ENCODE measurements at places on chromosomes 1 and 21. TPM values are rescaled to one million over a fixed set of nuclear protein-coding genes. Genes with fewer than 3 reads are reported as not detected.

DNA sequence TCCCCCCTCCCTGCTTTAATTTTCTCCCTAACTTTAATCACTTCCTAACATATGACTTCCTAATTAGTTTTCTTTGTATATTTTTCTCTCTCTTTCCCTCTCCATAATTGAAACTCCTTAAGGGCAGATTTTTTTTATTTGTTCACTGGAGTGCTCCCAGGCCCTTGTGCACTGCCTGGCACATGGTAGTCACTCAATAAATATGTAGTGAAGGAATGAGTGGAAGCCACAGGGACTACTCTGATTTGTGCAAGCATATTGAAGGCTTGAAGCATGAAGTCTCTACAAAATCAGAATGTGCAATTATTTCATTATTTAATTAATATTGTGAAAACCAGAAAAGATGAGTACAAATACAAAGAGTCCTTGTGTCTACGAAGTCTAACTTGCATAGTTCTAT is 41.5 kb downstream of the SNX7 start:
- no peak for DNase-seq

- no peak for DNase-seq
These were observed 265.9 kb downstream of the PDE4B start for GRCh38 chr1:66058558-66058957.

Gene TSACC
- not detected for total RNA-seq

DNA sequence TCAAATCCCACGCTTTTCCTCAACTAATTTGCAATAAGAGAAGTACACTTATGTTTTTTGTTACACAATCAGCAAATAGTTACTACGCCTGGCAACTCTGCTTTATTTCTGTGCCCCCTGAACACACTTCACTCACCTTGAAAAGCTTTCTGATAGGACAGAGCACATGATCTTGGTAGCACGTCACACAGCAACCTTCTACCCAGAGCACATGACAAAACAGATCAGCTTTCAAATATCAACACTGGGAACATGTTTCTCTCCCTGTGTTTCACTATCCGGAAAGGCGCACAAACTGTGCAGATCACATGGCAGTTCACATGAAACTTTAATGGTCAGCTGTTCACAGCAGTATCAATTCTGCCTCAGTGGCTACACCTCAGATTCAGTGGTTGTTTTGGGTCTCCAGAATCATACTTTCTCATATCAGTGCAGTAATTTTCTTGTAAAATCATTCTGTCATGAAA is 2.2 kb downstream of the SLC19A2 start:
- DNase-seq: no peak

Gene SDC3
- total RNA-seq: 55.3 TPM

- no peak for DNase-seq
These were observed 38.7 kb upstream of the NEK7 start for GRCh38 chr1:198118134-198118533.

Gene ID3
- total RNA-seq: 407 TPM

Gene TNFRSF1B
- 81.3 TPM for total RNA-seq

- no peak for DNase-seq
These were observed 398.3 kb upstream of the POU3F1 start for GRCh38 chr1:38444770-38445442.

DNA sequence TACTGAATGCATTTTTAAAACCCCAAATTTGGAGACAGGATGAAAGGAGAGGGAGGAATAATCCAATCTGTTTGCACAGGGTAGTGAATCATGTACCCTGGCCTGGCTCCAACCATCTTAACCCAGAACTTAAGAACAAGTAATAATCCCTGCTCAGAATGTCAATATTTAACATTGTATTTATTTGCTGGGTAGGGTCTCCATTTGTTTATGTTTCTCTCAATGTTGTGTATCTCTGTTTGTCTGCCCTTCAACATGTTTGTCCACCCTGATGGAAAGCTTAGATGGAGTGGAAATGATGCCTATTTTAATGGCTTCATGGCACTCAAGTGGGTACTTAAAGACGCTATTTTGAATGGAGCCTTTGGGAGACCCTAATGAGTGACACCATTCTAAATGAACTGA is 54.4 kb upstream of the CDC42BPA start:
- peak; percentile 51 for DNase-seq

Gene RNASEL
- total RNA-seq: 3.1 TPM

Gene RGS1
- total RNA-seq: not detected

DNA sequence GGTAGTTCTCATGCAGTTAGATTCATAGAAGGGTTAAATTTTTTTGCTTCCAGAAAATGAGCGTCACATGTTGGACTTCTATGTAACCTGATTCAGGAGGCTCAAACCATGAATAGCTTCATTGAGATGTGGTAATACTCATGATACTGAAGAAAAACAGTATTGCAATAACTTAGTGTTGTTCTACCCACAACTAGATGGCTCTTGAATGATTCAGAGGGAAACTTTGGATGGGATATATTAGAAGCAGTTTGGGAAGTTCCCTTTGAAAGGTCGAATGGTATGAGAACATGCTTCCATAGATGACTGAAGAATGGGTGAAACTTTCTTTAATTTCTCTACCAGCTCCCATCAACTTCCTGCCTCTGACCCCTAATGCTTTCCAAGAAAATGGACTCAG is 211.7 kb upstream of the PTGFR start:
- DNase-seq: no peak

Gene SPRR2G
- total RNA-seq: not detected

GRCh38 chr1:178552856-178553255 is 39.9 kb downstream of the TEX35 start:
- DNase-seq: no peak

DNA sequence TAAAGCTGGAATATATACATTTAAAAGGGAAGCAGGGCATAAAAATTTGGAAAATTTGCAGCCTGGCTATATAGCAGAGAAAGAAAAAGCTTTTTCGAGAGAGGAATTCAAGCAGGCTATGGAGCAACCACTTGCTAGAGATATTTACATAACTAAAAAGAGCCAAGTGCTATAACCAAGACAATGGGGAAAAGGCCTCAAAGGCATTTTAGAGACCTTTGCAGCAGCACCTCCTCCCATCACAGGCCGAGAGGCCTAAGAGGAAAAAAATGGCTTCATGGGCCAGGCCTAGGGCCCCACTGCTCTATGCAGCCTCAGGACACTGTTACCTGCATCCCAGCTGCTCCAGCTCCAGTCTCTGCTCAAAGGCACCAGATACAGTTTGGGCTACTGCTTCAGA is 37.0 kb downstream of the CAPN9 start:
- no peak for DNase-seq

- DNase-seq: peak; percentile 82
These were observed 96.8 kb upstream of the PALMD start for GRCh38 chr1:99548943-99549605.

GRCh38 chr1:41518471-41518870 is 34.0 kb upstream of the EDN2 start:
- no peak for DNase-seq

DNA sequence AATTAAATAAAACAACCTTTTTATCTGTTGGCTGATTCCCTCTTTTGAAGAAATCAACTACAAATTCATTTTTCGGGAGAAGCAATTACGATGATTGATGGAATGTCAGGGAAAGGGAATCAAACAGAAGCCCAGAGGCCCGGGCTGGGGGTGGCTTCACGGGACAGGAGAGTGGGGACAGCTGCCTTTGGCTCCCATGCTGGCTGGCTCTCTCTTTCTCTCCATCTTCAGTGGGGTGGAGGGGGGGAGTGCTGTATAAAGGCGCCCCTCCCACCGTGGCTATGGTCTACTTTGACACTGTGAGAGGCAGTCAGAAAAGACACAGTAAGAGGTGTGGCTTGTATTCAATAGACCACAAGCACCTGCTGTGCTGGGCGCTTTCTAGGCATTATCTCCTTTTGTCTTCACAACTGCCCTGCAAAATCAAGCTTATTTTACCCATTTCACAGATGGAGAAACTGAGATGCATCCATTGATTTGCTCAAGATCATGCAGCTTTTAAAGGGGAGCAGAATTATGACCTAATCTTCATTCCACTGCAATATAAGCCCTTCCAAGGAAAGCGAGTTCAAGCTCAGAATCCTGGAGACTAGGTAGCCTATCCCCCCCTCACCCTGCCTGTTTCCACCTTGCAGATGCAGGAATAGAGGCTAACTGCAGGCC is 92.9 kb downstream of the GRIK3 start:
- no peak for DNase-seq

DNA sequence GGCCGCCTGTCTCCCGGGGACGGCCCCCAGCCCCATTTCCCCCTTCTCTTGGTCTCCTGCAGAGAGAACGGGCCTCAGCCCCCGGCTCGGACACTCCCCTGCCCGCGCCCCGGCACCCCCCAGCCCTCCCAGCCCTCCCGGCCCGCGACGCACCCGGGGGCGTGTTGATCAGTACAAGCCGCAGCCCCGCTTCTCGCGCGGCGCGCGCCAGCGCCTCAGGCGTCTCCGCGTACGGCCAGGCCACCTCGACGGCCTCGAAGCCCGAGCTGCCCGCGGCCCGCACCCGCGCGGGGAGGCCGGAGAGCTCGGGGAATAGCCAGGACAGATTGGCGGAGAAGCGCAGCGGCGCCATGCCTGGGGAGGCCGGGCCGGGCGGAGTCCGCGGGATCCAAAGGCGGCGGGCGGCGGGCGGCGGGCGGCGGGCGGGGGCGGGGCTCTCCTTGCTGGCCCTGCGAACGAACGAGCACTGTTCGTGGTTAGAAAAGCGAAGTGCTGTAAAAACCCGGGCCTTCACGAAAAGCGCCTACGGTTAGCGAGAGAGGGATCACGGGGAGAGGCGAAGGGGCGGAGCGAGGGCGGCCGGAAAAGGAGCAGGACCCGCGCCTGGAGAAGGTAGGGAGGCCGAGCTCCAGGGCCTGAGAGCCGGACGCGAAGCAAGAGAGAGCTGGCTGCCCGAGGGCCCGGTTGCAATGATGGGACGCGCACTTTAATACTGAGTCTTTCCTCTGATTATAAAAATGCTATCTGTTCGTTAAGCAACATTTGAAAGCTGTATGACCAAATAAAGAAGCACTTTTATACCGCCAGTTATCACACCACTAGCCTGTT is at the start of gene HYI:
Gene HYI, minus strand, starts transcription at position 490 of the 828 bp plus-strand sequence. Its CDS starts 138 bp downstream, at position 352.
- peak; percentile 92 for DNase-seq

DNA sequence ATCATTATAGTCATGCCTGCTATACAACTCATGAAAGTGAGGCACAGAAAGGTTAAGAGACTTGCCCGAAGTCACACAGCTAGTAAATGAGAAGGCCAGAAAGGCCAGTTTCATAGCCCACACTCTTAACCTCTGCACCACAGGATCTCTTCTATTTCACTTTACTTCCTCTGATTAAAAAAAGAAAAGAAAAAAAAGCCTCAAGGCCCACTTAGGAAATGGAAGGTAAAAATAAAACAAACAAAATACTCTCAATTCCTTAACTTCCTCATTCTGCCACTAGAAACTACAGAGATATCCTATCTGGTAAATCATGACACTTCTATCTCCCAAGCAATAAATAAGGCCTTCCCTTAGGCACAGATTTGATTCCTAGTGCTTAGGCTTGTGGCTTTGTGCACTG is 7.6 kb upstream of the ENAH start:
- no peak for DNase-seq

DNA sequence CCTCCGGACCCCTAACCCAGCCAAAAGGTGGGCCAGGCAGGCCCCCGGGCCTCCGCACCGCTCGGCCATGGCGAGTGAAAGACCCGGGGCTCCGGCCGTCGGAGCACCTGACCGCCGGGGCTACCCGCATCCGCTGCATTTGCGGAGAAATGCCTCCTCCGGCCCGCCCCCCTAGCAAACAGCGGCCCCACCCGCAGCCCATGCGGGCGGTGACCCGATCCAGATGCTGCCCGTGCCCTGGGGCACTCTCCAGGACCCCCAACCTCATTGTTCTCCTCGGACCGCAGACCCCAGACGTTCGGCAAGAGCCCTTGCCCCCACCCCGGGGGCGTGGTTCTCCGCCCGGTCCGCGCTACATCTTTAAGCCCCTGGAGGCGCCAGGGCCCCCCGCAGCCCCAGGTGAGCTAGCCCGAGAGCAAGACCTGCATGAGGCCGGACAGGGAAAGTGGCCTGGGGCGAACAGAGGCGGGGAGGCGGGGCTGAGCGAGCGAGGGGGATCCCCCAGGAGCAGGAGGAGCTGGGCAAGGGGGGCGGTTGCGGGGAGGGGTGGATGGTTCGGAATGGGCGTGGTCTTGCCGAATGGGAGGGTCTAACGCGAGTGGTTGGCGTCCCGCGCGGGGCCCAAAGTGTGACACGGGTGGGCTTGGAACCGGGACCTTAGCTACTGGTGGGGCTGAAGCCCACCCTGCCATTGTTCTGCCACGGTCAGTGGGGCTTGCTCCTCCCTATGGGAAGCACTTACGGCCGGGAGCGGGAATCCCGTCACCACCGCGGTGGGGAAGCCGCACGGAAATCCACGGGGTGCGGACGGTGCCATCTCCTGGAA is 6.3 kb upstream of the CRYBG2 start:
- no peak for DNase-seq

Gene ADORA3
- total RNA-seq: not detected

DNA sequence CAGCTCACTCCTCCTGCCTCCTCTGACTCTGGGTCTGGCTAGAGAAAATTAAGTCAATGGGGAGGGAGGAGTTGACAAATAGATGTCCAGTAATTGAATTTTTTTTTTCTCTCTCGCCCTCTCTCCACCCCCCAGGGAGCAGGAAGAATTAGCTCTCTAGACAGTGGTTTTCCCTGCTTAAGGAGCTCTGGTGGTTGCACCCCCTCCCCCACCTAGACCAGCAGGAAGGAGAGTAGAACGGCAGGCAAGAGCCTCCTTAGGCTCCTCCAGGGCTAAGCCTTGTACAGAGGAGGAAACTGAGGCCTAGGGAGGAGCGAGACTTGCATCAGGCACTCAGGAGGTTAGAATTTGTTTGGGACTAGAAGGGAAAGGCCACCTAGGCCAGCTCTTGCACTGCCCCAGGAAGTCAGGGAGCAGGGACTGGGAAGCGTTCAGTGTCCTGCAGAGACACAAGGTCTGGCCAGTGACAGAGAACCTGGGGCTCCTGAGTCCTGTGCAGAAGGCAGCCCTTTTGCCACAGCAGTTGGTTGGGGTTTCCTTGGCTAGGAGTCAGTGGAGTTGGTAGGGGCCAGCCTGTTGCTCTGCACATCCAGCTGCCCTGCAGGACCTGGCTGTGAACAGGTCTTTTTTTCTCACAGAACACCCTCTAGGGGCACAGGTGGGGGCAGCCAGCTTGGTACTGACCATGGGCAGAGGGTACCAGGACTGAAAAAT is 49.5 kb upstream of the ACOT11 start:
- no peak for DNase-seq

DNA sequence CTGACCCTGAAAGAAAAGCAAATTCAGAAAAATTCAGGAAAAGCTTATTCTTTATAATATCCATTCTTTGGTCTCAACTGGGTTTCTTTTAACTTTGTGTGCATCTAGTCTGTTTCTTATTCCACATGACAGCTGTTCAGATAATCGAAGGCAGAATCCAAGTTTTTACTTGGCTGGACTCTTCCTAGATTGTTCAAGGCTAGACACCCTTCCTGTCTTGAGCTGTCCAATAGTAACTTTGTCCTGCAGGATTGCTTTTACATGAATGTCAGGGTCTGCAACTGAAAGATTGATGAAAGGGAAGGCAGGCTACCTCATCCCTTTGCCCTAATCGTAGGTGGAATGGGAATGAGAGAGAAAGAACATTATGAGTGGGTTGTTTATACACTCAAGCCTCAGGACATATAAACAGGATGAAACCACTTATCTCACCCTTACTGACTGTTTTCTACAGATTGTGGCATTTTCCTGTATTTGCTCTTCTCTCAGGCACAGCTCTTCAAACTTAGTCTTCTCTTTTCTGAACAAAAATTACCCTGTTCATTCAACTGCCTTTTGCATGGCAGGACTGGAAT is 76.9 kb downstream of the LEPR start:
- peak; percentile 10 for DNase-seq

Gene RHBDL2
- 0.28 TPM for total RNA-seq

Gene AIM2
- total RNA-seq: not detected

GRCh38 chr1:29397981-29398380 is 161.7 kb downstream of the PTPRU start:
- no peak for DNase-seq

- no peak for DNase-seq
These were observed 229.9 kb downstream of the AKT3 start for GRCh38 chr1:243620096-243620495.

Measured in dermis blood vessel endothelial cell (primary cell).